ENCODE measurements at places on chromosomes 7 and 10.

GRCh38 chr7:77738871-77739270 is 42.6 kb downstream of the RSBN1L start:
- no peak for DNase-seq

- no peak for DNase-seq
These were observed 99.8 kb upstream of the STRIP2 start for GRCh38 chr7:129334473-129334872.

DNA sequence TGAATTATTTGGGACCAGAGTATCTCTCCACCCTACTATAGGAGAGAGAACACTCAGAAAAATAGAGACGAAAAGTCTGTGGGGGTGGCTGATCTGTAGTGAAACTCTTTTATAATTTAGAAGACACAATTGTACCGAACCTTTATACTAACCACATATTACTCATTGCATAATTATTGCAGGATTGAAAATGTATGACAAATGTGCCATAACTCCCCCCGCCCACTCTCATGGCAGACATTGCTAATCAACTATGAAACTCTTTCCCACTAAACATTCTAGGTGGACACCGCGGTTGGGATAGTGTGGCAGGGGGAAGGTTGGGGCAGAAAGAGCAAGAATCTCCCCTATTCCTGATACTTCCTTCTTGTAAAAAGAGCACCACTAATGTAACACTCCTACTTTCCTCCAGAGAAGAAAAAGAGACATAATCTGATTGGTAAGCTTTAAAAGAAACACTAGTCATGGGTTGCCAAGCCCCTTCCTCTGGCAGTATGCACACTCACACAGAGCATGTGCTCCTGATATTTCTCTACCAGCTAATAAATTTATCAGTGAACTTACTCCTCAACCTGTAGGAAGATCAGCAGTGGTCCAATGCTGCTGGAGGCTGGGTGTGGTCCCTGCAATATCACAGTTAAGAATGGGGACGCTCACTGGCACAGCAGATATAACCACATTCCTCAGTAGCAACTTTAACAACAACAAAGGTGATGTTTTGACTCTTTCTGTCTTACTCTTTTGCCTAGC is 18.7 kb upstream of the ARID5B start:
- no peak for DNase-seq

GRCh38 chr10:94062611-94063010 is 68.9 kb downstream of the PLCE1 start:
- DNase-seq = no peak

DNA sequence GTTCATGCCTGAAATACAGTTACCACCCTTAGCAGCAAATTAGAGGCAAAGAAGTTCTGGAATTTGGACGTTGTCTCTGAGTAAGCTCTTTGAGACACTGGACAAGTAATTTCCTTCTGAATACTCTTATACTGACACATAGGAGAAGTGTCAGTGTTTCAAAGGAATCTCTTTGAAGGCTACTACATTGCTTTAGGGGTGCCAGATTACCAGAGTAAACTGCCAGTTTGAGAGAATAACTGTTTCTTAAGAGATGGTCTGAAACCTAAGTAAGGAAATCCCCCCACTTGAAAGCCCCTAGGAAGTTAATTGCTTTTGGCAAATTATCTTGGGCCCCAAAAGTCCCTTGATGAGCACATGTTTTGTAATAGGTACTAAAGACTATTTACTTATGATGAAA is 3.4 kb downstream of the FAS start:
- no peak for DNase-seq

DNA sequence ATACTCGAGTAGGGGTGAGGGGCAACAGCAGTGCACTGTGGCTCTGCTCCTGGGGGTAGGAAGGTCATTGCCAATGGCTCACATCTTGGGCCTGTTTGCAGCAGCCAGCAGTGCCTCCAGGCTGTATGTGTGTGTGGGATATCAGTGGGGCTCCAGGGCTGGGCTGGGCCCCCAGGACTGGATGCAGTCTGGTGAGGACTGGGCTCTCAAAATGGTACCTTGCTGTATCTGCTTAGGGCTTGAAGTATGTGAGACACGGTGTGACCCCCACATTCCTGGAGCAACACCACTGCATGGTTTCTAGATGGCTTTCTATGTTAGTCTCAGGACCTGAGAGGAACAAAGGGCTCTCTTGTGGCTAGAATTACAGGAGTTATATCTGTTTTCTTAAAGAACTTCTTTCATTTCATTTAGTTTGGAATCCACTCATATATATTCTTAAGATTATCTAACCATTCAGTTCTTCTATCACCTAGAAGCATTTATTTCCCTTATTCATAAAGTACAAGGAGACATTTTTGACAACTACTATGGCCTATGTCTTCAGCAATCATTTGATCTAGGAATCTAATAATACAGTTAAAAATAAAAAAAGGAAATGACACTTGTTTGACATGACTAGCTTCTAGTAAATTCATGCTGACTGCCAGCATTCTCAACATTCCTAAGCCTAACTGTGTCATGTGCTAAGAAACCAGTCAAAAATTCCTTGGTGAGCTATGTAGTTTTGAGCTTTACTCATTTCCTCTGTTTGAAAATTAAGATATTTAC is 443.2 kb upstream of the SEMA3A start:
- DNase-seq = no peak

DNA sequence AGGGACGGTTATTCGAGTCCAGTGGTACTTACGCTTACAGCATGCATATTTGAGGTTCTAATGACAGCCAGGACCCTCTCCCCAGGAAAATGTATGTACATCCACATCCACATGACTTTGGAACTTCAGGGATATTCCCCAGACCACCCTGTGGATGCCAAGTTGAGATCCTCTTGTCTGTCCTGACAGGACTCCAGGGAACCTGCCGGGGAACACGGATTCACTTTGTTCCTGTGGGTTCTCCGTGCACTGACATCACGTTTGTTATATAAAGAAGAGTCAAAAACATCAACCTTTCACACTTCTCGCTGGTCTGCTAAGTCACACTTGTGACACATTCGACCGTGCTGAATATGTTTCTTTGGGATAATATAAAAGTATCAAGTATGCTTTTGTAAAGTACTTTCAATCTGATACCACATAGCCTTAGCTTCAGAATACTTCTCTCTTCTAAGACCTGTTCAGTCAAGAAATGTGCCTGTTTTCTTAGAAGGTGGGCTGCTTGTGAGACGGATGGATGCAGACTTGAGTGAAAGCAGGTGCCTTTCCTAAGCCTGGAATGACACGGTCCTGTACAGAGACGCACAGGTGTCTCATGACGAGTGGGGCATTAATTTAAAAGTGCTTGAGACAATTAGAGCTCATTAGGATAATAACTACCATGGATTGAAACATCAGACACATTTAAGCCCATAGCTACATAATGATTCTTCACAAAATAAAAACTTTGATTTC is 38.7 kb downstream of the CALML5 start:
- no peak for DNase-seq

- DNase-seq = no peak
These were observed 107.7 kb upstream of the FZD1 start for GRCh38 chr7:91156316-91157185.

- no peak for DNase-seq
These were observed 9.5 kb downstream of the DDC start for GRCh38 chr7:50555594-50556140.

GRCh38 chr7:3880228-3880987 is 579.4 kb downstream of the SDK1 start:
- no peak for DNase-seq

DNA sequence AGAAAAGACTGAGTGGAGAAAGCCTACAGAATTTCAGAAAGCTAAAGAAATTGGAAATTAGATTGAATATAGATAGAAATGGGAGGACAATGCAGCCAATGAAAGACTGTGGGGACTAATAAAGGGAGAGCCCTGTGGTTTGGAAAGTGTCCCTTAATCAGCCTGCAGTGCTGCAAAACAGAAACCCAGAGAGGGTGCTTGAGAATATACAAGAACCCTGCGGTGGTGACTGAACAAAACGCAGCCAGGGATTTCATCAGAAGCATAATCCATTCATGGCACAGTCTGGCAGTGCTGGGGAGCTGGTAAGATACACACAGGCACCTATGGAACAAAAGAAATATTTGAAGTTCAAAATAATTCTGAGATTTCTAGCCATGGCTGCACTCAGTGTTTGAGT is 19.1 kb downstream of the CEP41 start:
- no peak for DNase-seq

GRCh38 chr7:3897430-3898372 is 596.6 kb downstream of the SDK1 start:
- no peak for DNase-seq

DNA sequence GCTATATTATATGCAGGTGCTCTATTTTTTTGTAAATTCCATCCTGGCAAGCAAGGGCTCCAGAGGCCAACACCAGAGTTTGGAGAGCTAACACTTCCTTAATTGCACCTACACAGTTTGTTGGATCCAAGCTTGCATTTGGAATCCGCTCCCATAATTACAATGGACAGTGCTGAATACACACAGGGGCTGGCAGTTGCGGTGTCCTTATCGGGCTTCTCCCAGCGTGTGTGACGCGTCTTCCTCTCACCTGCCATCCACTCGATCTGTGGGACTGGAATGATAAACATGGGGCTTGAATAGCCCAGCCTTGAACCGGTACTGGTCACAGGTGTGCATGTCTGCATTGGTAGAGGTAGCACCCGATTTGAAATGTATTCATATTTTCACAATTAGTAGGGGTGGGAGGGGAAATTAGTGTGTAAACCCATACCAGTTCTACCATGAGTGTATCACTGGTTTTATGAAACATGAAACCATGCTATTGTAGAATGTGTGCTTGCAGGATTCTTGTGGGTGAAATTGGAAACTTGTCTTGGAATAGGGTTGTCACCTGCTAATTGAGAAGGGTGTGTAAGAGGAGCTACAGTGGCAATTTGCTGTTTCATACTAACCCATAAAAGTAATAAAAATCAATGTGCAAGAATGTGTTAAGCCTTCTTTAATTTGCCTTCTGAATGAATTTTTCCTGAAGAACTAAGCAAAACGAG is 316.5 kb downstream of the WDR11 start:
- DNase-seq = no peak

- DNase-seq = no peak
These were observed 203.2 kb upstream of the PPP2R2D start for GRCh38 chr10:131697476-131698128.

DNA sequence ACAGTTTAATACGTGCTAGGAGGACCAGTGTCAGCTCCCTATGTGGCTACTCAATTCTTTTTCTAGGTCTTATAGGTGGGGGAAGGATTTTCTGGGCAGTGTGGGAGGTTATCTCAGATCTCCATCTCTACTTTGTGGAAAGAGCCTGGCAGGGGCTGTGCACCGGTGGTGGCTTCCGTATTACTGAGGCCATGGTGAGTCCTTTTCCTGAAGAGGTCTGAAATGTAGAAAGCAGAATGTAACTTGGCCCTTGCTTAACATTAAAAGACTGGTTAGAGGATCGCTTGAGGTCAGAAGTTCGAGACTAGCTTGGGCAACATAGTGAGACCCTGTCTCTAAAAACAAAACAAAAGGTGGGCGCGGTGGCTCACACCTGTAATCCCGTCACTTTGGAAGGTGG is 2.7 kb upstream of the TPST1 start:
- no peak for DNase-seq

GRCh38 chr10:69056129-69056528 is 31.8 kb upstream of the SRGN start:
- DNase-seq = no peak

- no peak for DNase-seq
These were observed 727 bp upstream of the PDSS1 start for GRCh38 chr10:26696786-26697162.

DNA sequence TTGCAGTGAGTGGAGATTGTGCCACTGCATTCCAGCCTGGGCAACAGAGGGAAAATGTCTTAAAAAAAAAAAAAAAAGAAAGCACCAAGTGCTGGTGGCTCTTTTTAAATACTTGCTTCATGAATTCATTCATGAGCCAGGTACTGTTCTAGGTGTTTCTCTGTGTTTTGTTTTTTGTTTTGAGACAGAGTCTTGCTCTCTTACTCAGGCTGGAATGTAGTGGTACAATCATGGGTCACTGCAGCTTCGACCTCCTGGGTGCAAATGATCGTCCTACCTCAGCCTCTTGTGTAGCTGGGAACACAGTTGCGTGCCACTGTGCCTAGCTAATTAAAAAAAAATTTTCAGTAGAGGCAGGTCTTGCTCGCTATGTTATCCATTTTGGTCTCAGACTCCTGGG is 5.3 kb downstream of the STOX1 start:
- no peak for DNase-seq

DNA sequence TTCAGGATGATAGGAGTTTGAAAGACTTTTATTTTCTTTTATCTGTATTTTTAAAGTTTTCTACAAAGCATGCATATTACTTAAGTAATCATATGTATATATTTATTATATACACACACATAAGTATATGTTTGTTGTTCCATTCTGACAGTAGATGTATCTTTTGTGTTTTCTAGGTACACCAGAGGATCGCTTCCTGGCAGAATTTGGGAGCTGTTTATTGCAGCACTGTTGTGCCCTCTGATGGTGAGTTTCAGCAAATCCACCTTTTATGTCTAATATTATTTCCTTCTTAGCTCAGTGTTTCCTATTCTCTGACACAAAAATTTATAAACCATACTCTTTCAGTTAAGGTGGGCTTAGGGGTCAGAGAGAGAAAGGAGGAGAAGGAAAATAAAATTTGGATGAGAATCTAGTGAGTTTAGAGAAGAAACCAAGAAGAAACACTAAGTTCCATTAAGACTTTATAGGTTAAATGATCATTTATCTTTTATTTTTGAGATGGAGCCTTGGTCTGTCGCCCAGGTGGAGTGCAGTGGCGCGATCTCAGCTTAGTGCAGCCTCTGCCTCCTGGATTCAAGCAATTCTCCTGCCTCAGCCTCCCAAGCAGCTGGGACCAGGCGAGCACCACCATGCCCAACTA is 59.2 kb upstream of the OIT3 start:
- DNase-seq = no peak

Data from cortex of kidney (tissue), 1 donor.